HepG2 (cell line): ENCODE measurements at places on chromosomes 5 and 9.
A peak's percentile ranks its signal among the peaks of the same experiment; 100 is the strongest.

DNA sequence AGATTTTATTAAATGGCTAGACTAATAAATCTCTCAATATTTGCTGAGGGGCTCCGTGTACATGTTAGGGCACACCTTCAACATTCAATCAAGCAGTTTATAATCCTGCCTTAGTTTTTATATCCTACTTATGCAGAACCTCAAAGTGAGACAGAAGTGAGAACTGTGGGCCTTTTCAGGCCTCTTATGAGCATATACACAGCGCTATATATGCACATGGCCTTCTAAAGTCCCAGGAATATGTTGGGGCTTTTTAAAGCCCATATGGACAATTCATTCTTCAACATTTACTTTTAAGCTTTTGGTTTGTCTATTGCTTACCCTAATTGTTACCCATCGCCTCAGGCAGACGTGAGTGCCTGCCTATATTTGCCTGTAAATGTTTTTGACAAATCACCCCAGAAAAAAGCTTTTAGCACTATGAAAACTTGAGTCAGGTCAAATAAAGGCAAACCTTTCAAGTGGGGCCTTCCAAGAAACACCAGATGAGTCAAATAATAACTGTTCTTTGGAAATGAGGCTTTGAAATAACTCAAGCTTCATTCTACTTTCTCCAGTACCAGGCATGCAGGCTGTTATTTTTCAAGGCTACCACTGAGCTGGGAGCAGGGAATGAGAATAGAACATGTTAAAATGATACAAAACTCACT, 58.2 kb downstream of the ESM1 start:
- H3K36me3 ChIP-seq, result no peaks in the 10 kb centered on the region
- H3K4me3 ChIP-seq, result no peak overlapping the region
- no peak overlapping the region for H3K27ac ChIP-seq
- no peak for DNase-seq

DNA sequence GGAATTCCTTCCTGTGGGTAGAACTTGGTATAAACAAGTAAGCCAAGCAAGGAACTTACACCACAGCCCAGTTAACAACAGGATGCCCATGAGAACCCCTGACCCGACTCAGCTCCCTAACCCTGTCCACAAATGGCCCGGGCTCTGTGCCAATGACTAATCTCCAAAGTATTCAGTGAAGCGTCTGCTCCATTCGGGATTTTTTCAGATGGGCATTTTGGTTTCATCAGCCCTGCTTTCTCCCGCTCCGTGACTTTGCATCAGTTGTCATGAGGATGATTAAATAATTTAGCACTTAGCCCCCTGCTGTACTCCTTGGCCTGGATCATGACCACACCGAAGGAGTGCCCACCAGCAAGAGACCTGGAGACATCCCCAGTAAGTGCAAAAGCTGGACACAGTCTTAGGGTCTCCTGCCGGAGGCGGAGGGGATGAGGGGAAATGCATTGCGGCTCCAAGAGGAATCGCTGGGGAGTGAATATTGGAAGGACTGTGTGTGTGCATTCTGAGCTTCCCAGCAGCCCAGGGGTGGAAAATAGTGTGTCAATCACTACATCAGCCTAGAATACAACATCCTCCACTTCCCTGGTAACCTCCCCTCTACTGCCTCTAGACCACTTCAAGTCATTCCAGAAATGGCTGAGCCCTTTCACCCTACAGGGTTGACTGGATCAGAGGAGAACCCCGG, 41.4 kb upstream of the DNAH5 start:
- peak; percentile 42 for DNase-seq
- H3K36me3 ChIP-seq, result no peaks in the 10 kb centered on the region
- no peaks in the 10 kb centered on the region for H3K27me3 ChIP-seq
- no peak overlapping the region for H3K27ac ChIP-seq
- H3K4me1 ChIP-seq, result no peaks in the 10 kb centered on the region
- H3K4me3 ChIP-seq, result no peak overlapping the region

GRCh38 chr9:71822456-71822855, 54.1 kb upstream of the CEMIP2 start:
- H3K36me3 ChIP-seq, result no peaks in the 10 kb centered on the region
- H3K4me3 ChIP-seq, result no peak overlapping the region
- no peak for DNase-seq
- H3K27me3 ChIP-seq, result no peaks in the 10 kb centered on the region

DNA sequence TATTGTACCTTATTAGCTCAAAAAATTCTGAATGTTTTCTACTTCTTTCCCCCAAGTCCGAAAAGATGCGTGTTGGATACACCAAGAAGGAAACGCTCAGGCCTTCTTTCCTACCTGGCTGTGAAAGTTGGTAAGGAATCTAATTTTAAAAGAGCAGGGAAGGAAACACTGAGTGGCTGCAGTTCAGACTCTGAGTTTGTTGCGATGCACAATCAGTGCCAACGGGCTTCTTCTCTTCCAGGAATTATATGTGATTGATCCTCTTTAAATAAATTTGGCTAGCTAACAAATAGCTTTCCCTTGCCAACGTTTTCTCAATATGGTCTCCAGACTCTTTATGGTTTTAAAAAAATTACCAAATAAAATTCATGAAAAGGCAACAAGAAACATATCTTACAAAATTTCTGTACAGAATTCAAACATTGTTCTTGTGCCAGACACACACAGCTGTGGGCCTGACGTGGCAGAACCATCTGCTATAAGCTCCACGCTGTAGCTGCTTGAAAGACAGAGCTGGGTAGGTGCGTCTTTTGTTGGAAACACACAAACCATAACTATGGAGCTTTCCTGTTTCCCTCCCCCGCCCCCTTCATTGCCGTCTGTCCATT, 493.1 kb downstream of the ZNF608 start:
- H3K4me1 ChIP-seq, result no peaks in the 10 kb centered on the region
- H3K27ac ChIP-seq, result no peak overlapping the region
- DNase-seq, result no peak

DNA sequence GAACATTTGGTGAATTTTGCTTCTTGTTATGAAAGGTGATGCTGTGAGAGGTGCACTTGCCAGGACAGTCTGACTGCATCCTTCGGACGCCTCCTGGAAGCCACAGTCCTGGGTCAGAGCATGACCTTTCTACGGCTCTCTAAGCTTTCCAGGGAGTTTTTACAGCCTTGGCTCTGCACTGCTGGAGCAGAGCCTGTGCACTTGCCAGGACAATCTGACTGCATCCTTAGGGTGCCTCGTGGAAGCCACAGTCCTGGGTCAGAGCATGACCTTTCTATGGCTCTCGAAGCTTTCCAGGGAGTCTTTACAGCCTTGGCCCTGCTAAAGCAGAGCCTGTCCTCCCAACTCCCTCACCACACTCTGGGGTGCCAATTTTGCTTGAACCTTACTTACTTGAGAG, 49.6 kb downstream of the CCDC180 start:
- no peak overlapping the region for H3K4me3 ChIP-seq
- peaks cover 19% of the 10 kb centered on the region for H3K4me1 ChIP-seq
- no peaks in the 10 kb centered on the region for H3K27me3 ChIP-seq
- DNase-seq, result no peak
- H3K27ac ChIP-seq, result no peak overlapping the region
- H3K36me3 ChIP-seq, result no peaks in the 10 kb centered on the region

- no peaks in the 10 kb centered on the region; the same call in 1 of the 2 replicates for H3K27me3 ChIP-seq
- no peaks in the 10 kb centered on the region for H3K4me1 ChIP-seq
- no peak for DNase-seq
- no peaks in the 10 kb centered on the region for H3K36me3 ChIP-seq
- no peak overlapping the region for H3K27ac ChIP-seq
Measured at GRCh38 chr5:27855491-27855890, 817.1 kb upstream of the CDH9 start.

- H3K36me3 ChIP-seq, result 0 out of 3 replicates have a peak, but pooled peaks cover 2% of the 10 kb centered on the region
- H3K27me3 ChIP-seq, result peaks cover 25% of the 10 kb centered on the region; the same call in 2 of the 3 replicates
- H3K27ac ChIP-seq, result peak overlapping the region; percentile 69
- DNase-seq, result no peak
Measured at GRCh38 chr9:135960411-135961276, 529 bp downstream of the UBAC1 start.

DNA sequence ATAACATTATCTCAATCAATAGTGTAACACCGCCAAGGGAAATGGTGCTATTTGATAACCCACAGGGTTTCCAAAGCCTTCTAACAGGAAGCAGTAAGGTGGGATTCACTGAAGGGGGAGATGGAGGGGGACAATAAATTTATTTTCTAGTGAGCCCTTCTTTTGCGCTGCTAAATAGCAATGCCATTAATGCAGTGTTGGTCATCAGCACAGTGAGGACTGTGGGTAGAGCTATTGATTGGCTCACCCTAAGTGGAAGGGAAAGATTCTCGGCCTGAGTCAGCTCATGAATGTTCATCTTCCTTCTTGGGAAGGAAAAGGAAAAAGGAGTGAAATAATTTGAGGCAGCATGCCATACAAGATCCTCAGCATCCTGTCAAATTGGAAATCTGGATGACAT, 25.4 kb downstream of the RGMB start:
- H3K27ac ChIP-seq, result no peak overlapping the region
- H3K4me1 ChIP-seq, result no peaks in the 10 kb centered on the region
- H3K27me3 ChIP-seq, result no peaks in the 10 kb centered on the region
- no peaks in the 10 kb centered on the region for H3K36me3 ChIP-seq
- no peak overlapping the region for H3K4me3 ChIP-seq

GRCh38 chr5:113090336-113091106, 113.9 kb downstream of the DCP2 start:
- H3K36me3 ChIP-seq, result no peaks in the 10 kb centered on the region
- no peak overlapping the region for H3K4me3 ChIP-seq
- DNase-seq, result no peak
- H3K27me3 ChIP-seq, result no peaks in the 10 kb centered on the region

DNA sequence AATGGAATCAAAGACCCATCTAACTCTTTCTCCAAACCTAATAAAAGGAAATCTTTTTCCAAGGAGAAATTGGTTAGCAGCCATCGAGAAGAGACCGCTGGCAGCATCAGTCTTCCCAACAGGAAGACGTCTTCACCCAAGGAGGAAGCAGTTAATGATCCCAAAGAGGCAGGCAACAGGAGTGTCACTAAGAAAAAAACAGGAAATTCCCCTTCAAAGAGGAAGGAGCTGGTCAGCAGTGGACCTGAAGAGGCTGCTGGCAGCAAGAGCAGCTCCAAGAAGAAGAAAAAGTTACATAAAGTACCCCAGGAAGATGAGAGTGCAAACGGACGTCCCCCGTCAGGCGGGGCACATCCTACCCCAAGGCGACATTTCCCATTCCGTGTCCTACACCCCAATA, 143.7 kb downstream of the ELAVL2 start:
- H3K4me3 ChIP-seq, result no peak overlapping the region
- no peaks in the 10 kb centered on the region for H3K27me3 ChIP-seq
- no peak for DNase-seq
- no peak overlapping the region for H3K27ac ChIP-seq

DNA sequence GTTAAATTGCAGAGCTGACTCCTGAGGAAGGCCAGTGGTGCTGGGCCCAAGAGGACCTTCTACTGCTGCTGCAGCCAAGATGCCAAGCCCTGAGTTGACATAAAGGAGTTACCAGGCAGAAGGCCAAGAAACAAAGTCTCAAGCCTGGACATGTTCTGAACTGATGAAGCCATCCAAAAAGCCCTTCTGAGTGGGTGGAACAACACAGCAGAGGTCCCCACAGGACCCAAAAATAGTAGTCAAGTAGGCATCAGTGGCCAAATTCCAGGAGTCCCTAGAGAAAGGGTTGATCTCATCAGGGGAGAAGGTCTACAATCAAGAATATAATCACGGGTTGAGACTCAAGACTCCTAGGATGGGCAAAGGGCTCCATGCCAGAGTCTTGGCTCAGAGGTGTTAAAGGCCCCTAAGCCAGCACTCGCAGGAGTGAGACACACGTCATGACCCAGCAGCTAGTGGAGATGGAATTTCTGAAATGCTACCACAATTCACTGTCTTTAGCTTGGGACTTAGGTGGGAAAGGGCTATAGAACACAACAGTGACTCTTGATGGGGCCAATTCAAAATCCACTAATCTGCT, 119.7 kb downstream of the FANCC start:
- no peak overlapping the region for H3K27ac ChIP-seq
- H3K27me3 ChIP-seq, result no peaks in the 10 kb centered on the region
- no peak overlapping the region for H3K4me3 ChIP-seq
- H3K4me1 ChIP-seq, result no peaks in the 10 kb centered on the region
- no peak for DNase-seq
- H3K36me3 ChIP-seq, result no peaks in the 10 kb centered on the region

DNA sequence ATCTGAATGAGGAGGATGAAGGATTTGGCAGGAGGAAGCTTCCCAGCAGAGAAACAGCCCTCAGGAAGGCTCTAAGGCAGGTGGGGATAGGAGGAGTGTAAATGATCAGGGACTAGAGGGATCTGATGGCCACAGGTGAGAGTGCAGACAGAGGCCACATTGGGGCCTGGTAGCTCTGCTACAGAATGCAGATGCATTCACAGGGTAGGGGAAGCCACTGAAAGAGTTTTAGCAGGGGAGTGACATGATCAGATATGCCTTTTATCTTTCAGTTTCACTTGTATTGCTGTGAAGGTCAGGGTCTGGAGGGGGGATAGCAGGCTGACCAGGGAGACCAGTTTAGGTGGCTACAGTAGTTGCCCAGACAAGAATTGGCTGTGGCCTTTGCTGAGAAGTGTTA, 3.0 kb downstream of the TXNDC15 start:
- no peak overlapping the region for H3K27ac ChIP-seq
- no peak overlapping the region for H3K4me3 ChIP-seq
- H3K27me3 ChIP-seq, result no peaks in the 10 kb centered on the region; the same call in 2 of the 3 replicates

GRCh38 chr9:34570376-34570775, 19.1 kb downstream of the CNTFR start:
- peaks cover 81% of the 10 kb centered on the region for H3K27me3 ChIP-seq
- H3K27ac ChIP-seq, result no peak overlapping the region
- no peak for DNase-seq
- no peaks in the 10 kb centered on the region for H3K4me1 ChIP-seq
- no peak overlapping the region for H3K4me3 ChIP-seq
- H3K36me3 ChIP-seq, result no peaks in the 10 kb centered on the region

DNA sequence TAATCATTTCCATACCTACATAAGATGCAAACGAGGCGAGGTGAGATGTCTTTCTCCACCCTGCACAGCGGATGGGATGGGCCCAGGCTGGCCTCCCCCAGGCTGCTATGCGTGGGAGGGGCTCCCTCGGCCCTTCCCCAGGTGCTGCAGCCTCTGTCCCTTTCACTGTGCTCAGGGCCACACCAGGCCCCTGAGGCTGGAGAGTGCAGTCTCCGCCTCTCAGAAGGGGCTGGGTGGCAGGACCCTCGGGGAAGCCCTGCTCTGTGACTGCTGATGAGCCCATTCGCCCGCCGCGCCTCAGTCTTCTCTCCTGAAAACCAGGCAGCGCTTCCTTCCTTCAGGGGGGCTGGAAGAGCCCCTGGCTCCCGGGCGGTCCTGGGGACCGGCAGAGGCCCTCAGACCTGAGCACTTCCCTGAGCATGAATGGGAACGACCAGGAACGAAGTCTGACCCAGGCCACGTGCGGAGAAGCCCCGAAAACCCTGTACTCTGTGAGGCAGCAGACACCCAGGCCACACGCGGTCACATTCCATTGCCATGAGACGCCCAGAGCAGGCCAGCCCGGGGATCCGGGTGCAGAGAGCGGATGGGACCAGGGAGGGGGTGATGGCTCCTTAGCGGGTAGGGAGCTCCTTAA, 21.9 kb upstream of the NOTCH1 start:
- H3K36me3 ChIP-seq, result no peaks in the 10 kb centered on the region
- DNase-seq, result peak; percentile 56
- H3K4me1 ChIP-seq, result peaks cover 45% of the 10 kb centered on the region
- no peak overlapping the region for H3K4me3 ChIP-seq
- H3K27ac ChIP-seq, result no peak overlapping the region
